ENCODE measurements at places on chromosomes 13 and 19.

DNA sequence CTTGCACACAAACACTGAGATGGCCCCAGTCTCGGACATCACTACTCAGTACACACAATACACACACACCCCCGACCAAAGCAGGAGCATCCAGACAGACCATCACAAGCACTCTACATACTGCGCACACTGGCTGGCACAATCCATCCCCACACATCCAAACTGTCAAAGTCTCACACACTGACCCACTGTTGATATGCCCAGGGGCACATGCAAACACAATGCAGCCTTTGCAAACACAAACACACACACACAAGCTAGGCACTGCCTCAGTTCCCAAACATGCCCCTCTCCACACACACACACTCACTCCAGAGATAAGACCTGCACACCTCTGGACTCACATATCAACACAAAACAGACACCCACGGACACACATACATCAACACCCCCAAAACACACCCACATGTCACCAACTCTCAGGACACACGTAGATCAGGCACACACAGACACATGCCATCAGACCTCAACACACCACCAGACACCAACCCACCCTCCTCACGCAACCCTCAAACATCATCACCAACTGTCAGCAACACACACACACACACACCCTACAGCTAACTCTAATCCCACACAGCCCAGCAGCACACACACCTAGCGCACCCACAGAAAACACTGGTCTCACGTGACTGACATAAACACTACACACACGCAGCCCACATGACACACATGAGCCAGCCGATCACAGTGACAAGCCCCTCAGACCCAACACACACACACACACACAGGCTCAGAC lies 1.9 kb downstream of the BBC3 start:
- DNase-seq, result no peak

GRCh38 chr19:13976446-13976845 lies 24.1 kb downstream of the DCAF15 start:
- DNase-seq, result no peak

DNA sequence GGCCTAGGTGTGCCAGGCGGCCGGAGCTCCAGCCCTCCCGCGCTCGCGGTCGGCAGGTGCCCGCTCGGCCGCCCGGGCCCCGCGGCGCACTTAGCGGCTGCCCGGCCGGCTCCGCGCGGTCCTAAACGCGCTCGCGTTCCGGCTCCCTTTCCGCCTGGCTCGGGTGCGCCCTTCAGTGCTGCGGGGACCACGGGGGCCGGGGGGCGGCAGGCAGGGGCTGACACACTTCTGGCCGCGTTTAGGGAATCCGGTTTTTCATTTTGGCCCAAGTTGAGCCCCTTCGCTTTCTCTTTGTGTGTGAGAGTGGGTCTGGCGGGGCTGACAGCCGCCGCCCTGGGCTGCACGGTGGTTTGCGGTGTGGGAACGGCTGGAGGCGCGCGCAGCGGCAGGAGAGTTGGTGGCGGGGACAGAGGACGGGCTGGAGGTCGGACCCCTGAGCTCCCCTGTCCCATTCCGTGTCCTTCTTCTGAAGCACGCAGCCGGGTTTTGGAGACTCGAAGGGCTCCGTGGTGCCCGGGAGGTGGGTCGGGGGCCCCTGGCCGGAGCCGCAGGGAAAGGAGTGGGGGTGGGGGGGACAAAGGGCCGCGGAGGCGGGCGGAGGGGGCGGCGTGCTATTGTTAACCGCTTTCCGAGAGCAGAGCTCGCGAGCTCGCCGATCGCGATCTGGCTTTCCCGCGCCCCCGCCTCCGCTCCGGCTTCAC lies 3.1 kb downstream of the FGF9 start:
- no peak for DNase-seq

GRCh38 chr13:28830580-28830979 lies 10.4 kb downstream of the MTUS2 start:
- DNase-seq, result no peak

DNA sequence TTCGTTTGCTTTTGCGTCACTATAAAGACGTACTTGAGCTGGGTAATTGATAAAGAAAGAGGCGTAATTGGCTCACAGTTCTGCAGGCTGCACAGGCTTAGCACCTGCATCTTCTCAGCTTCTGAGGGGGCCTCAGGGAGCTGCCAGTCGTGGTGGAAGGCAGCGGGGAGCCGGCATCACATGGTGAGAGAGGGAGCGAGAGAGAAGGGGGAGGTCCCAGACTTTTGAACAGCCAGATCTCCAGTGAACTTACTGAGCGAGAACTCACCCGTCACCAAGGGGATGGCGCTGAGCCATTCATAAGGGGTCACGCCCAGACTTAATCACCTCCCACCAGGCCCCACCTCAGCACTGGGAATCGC lies 58.7 kb upstream of the F7 start:
- no peak for DNase-seq

DNA sequence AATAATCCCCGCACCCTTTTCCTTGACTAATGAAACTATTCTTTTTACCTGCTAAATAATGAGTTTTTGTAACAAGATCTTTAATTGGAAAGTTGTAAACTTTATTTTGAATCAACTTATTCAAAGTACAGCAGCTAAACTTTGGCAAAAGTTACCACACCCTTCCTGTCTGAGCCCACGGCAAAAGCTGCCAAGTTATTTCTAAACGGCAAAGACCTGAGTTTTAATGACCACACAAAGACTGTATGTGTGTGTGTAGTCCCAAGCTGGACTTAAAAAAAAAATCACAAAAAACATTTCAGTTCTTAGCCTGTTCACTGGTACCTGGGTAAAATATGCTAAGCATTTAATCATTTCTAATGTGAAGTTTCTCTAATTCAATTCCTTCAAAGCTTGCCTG lies 60.7 kb downstream of the ZAR1L start:
- no peak for DNase-seq

GRCh38 chr13:113562844-113563243 lies 21.7 kb upstream of the TFDP1 start:
- DNase-seq, result no peak

DNA sequence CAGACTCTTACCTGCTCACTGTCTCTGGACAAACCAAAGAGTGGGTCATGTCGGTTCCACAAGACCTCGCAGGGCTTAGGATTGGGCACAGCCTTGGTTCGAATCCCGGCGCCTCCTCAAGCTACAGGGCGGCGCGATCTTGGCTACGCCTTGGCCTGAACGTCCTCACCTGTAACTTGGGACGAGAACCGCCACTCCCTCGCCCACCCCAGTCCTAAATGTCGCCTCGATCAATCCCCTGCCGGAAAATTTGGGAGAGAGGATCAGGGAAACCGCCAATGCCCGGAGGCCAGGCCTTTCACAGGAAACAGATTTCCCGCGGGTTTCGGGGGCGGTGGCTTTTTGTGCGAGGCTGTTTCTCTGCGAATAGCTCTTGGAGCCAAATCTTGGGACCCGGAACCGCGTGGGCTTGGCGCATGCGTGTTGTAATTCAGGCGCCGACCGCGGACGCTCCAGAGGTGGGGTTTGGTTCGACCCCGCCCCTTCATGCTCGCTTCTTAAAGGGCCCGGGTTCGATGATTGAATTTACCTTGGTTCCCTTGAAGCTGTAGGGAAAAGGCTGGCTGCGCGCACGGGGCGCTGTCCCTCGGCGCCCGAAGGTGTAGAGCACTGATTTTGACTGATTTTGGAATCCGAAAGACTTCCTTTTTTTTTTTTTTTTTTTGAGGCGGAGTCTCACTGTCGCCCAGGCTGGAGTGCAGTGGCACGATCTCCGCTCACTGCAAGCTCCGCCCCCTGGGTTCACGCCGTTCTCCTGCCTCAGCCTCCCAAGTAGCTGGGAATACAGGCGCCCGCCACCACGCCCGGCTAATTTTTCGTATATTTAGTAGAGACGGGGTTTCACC lies at the start of gene NR2C2AP:
Gene NR2C2AP (minus strand): TSS at position 403 of the 845 bp plus-strand sequence. CDS start 354 bp downstream, at position 49.
- DNase-seq, result peak; percentile 89

GRCh38 chr13:33249066-33249465 lies 36.5 kb downstream of the STARD13 start:
- no peak for DNase-seq

DNA sequence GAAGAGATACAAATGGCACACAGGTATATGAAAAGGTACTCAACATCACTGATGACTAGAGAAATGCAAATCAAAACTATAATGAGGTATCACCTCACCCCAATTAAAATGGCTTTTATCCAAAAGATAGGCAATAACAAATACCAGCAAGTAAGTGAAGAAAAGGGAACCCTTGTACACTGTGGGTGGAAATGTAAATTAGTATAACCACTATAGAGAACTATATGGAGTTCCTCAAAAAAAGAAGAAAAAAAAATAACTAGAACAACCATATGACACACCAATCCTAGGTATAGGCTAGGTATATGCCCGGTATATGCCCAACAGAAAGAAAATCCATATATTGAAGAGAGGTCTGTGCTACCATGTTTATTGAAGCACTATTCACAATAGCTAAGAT lies 150.9 kb downstream of the VWA8 start:
- no peak for DNase-seq

DNA sequence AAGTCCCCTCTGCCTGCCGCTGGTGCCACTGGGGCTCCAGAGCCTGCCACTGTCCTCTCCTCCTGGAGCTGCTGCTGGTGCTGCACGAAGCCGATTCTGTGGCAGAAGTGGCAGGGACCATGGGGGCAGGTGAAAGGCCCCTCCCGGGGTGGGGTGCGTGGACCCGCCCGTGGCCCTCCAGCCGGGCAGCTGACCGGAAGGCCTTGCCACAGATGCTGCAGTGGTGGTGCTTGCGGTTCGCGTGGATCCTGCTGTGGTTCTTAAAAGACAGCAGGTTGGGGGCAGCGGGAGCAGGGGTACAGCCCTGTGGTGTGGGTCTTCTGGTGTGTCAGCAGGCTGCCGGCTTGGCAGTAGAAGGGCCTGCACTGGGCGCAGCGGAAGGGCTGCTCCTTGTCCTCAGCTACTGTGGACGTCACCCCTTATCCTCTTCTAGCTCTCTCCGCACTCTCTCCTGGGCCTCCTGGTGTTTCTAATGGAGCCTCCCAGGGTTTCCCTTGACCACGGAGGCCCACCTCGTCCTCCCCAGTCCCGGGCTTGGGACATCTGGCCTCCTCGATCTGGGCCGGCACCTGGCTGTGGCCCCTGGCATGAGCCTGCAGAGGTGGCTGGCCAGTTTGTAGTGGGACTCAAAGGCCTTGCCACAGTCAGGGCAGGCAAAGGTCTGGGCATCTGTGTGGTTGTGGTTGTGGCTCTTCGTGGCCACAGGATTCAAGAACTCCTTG lies 380.4 kb downstream of the OLFM4 start:
- DNase-seq, result no peak

DNA sequence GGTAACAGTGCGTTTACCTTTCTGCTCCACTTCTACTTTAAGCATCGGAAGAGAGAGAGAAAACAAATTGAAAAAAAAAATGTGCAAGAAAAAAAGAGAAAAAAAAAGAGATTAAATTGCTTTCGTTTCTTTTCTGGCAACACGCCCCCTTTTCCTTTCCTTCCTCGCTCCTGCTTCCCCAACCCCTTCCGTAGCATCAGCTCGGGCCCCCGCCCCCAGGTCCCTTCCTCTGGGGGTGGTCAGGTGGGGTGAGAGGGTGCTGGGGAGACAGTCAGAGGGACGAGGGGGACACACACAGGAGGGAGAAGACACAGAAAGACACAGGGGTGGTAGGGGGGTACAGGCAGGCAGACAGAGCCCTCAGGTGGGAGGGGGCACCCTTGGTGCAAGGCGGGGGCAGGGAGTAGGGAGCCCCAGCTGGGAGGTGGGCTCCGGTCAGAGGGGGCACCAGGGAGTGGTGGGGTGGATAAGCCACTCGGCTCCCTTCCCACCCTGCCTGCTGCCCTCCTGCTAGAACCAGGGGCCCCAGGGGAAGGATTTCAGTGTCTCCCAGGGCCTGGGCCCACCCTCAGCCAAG lies 30.7 kb upstream of the ASF1B start:
- no peak for DNase-seq

- DNase-seq, result no peak
Observed at GRCh38 chr13:41296879-41297646, 14.0 kb upstream of the NAA16 start.

GRCh38 chr19:35291916-35292315 lies at the start of gene MAG:
Gene MAG, plus strand, starts transcription at chr19:35292161. Its CDS starts 3,248 bp downstream, at chr19:35295409.
- DNase-seq, result no peak

GRCh38 chr13:30730526-30730925 lies 4.8 kb upstream of the ALOX5AP start:
- DNase-seq, result no peak

DNA sequence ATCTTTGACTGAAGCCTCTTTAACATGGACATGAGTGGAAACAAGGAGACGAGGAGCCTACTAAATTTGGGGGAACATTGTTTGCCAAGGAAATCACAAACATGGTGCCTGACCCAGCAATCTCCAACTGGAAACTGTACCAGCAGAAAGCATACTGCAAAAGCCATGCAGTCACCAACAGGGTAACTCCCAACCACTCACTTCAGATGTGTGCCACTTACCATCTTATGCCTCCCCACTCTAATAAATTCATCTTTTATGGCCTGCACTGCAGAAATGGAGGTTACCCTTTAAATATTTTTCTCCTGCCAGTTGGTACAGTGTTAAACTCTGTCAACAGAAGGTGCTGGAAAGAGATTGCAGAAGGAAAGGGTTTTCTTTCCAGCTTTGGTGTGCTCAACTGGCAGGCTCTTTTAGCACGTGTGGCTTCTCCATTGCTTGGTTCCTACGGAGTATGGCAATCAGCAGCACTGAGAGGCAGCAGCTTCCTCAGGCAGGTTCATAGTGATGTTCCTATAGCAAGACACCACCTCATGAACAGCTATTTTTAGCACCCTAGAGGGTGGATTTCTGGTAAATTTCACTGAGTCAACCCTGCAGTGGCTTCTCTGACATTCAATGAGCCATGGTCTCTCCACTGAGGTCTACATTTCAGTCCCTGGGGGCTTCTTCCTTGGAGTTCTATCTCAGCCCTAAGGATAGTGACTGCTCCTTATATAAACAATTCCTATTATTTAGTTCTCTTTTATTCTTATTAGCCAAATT lies 21.4 kb downstream of the MIR17HG start:
- DNase-seq, result no peak

- no peak for DNase-seq
Observed at GRCh38 chr13:87981416-87981815, 310.2 kb downstream of the SLITRK5 start.

DNA sequence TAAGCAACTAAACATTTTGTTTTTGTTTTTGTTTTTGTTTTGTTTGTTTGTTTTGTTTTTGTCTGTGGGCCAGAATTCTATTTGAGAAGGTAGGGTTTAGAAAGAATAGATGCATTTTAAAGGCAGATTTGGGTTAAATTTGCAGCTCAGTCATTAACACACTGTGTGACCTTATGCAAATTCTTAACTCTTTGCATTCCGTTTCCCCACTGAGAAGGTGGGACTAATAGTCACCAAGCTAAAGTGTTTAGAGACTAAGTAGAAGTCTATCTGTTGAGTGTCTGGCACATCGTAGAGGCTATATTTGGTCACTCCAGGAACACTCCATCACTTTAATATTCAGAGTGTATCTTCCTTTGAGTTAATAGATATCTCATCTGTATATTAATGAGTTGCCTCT lies 87.1 kb downstream of the CCNA1 start:
- DNase-seq, result no peak

DNA sequence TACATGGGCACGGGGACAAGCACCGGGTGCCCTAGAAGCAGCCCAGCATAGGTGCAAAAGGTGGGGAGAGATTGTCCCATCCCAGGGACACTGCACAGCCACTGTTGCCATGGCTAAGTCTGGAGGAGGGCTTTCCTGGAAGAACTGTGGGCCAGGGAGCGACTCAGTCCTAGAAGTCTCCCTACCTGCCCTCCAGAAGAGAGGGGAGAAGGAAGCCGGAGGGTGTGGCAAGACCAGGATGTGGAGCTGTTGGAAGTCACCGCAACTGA lies 2.3 kb upstream of the FBN3 start:
- DNase-seq, result no peak
